ENCODE measurements at places on chromosomes 3 and 15. TPM values are rescaled to one million over a fixed set of nuclear protein-coding genes. Genes with fewer than 3 reads are reported as not detected.

DNA sequence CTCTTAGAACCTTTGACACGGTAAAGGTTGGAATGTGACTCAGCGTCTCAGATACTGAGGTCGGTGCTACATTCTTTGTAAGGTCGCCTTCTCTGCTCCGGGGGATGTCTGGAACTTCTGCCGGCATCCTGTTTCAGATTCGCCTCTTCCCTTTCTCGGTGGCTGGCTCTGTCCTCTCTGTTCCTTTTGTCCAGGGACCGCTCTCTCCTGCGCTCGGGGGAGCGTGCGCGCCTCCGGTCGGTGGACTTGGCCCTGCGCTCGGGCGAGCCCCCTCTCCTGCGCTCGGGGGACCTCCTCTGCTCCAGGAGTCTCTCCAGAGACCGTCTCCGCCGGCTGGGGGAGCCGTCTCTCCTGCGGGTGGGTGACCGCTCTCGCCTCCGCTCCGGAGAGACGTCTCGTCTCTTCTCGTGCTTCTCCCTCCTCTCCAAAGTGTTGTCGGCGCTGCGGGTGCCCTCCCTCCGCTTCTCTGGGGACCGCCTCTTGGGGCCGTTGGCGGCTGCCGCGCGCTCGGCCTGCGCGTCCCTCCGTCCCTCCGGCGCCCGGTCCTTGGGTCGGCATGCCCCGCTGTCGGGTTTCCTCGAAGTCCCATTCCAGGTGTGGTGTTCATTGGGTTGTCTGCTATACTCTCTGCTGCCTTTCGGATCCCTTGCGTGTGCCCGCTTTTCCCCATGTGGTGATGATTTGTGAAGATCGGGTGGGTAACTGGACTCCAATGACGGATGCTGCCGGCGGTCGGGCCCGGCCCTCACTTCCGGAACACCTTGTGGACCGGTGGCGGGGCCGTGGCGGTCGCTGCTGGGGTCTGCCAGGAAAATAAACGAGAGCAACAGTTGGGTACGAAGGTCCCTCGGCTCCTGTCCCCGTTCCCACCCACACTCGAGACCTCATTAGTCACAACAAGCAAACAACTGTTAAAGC, 668.8 kb upstream of the ADAMTS9 start:
- DNase-seq, result no peak

DNA sequence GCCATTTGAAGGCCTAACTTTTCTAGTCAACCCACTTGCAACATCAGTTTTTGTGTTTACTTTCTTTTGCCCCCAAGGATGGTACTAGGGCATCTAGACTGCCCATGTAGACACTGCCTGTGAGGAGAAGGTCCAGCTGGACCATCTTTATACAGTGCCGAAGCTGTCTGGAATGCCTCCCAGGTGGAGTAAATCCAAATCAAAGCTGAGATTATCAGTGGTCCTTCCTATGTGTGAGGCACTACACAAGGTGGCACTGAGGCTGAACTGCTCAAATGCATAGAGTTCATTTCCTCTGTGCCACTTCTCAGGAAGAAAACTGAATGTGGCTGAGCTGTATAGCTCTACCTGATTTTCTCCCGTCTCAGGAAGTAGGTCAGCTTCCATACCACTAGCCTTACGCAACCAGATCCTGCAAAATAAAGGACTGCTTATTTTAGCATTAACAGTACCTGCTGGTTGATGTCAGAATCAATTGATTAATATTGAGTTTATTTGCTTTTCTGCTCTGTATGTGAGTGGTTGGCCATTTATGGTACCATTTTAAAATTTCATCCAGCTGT, 106.1 kb downstream of the GHSR start:
- no peak for DNase-seq

DNA sequence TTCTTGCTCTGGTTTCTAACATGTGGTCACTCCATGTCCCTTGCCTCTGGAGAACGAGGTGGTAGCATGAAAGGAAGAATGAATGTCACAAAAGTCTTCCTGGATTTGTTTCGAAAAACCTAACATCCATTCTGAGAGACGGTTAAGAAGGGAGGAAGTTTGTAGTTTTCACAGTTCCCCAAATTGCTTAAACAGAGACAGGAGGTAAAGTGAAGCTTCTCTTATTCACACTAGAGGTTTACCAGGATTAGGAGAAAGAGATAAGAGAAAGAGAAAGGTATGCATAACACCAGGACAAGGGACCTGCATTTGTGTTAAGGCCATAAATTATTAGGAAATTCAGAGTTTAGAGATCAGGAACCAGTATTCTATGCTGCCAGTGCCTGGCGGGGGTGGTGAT, 228.1 kb downstream of the CPNE4 start:
- DNase-seq, result no peak

DNA sequence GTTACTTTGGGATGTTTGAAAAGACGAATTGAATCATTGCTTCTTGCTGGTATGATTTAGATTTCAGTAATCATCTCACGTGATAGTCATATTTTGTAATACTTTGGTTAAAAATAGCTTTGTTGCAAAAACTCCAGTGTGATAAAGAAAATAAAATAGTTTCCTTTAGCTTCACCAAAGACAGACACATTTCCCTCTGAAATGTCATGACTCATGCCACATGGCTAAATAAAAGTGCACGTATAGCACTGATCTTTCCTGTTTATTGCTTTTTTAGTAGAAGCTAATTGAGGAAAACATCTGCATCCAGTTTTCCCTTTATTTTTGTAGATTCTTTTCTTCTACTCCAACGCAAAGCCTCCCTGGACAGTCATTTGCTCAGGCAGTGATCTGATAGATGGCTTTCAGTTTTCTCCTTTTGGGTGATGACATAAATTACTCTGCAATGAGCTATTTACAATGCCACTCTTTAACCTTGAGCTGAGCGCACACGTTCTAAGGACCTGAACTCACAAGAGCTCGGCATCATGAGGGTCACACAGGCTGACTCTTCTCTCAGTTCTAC, 84.9 kb downstream of the ARNT2 start:
- DNase-seq, result no peak

GRCh38 chr3:134189849-134190248, 60.8 kb downstream of the RYK start:
- DNase-seq, result no peak

GRCh38 chr15:52208306-52208946, 17.2 kb upstream of the GNB5 start:
- no peak for DNase-seq

Gene BBX
- 26.5 TPM for total RNA-seq

Gene TERC
- total RNA-seq, result 69.6 TPM

Gene SLC15A2
- 2.9 TPM for total RNA-seq

Gene DNASE1L3
- 8.1 TPM for total RNA-seq

Gene TYRO3
- 30.6 TPM for total RNA-seq

All from lower leg skin (tissue), 4 donors.